KBM-7 (cell line): ENCODE measurements at places on chromosomes 3 and 15.

- DNase-seq = no peak
These were observed 40.8 kb downstream of the CLSTN2 start for GRCh38 chr3:139975594-139976365.

DNA sequence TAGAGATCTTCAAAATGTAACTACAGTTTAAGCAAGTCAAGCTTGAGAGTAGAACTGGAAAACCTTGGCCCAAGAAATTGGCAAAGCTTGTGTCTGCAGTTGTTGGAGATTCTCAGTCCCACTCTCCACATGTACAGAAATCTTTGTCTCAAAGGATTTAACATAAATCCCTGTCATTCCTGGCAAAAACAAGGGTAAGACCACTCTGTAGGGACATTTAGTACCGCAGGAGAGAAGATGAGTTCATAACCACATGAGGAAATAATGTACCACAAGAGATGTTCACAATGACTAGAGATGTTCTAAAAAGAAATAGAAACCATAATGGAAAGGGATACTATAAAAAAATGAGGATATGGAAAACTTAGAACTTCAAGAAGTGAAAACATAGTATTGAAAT is 73.7 kb downstream of the RAB7A start:
- DNase-seq = no peak

DNA sequence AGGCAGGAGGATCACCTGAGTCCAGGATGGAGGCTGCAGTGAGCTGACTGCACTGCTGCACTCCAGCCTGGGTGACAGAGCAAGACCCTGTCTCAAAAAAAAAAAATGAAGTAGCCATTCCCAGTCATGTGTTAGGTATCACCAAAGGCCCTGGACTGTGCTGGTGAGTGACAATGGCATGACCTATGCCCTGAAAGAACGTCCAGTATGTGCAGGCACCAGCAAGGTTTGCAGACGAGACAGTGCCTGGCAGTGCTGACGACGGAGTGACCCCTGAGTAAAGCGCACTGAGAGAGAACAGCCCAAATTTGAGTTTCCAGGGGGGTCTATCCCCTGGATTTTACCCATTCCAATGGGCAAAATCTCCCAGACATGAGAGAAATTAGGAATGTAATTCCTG is 45.2 kb downstream of the RBPMS2 start:
- DNase-seq = no peak

- no peak for DNase-seq
These were observed 4.8 kb downstream of the MYL3 start for GRCh38 chr3:46858456-46858855.

DNA sequence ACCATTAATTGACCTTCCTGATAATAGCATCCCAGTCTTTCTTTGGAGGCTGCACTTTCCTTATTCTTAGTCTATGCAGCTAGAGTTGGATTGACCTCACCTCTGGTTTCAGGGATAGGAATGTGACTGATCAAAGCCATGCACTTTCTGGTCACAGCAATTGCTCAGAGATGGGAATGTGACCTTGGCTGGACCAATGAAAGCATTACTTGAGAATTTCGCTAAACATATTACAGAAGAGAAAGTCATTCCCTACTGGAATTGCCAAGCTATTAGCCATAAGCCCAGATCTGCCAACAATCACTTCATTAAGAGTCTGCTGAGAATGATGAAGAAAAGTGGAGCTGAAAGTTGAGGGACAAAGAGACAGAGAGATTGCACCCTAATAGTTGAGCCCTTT is 32.7 kb downstream of the RTP1 start:
- no peak for DNase-seq
